ENCODE measurements at places on chromosomes 11 and 22. TPM values are rescaled to one million over a fixed set of nuclear protein-coding genes. Genes with fewer than 3 reads are reported as not detected.

DNA sequence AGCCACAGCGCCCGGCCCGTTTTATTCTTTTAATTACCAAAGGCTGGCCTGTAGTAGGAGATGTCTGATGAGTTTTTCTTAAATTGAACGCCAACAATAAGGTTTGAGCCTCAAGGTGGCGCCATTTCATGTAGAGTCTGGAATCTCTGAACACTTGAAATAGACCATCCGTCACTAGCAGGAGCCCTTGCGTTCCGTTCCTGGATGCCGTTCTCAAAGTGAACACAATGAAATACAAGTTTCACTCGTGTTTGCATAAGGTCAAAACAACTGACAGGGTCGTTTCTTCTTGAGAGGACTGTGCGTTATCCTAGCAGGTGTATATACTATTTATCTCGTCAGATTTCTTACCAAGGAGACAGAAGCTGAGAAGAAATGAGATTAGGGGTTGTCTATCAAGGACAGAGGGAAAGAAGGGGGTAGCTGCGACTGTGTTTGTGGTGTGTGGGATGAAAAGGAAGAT is 18.7 kb upstream of the SCGB1D1 start:
- peak; percentile 73 for DNase-seq

Gene KDM4D
- polyA plus RNA-seq = 2.0 TPM

Gene SCN3B
- polyA plus RNA-seq = 1.3 TPM

- DNase-seq = no peak
These were observed 12.5 kb upstream of the MB start for GRCh38 chr22:35629406-35630216.

DNA sequence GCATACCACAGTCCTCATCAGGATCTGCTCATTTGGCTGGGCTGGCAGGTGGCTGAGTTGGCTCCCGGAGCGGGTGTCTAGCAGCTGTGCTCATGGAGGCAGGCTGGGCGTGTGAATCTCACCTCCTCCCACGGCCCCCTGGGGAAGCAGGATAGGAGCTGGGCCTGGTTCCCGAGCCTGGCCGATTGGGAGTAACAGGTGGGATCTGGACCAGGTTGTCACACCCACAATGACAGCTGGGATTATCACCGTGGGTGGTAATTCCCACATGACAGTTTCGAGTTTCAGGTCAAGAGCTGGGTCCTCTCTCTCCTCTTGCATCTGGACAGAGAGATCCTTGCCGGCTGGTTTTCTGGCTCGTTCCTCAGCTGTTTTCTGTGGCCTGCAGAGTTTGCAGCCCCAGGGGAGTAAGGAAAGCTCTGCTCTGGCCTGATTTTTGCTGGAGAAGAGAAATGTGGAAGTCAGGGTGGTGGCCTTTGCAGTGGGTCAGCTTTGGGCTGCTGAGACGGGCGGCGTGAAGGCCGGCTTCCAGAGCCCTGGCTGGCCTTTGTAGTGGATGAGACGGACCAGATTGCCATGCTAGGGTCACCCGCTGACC is 57.0 kb downstream of the BCR start:
- no peak for DNase-seq

All from renal cortex interstitium (tissue), 15 donors.